ENCODE measurements at places on chromosomes 3 and 15. TPM values are rescaled to one million over a fixed set of nuclear protein-coding genes. Genes with fewer than 3 reads are reported as not detected.

ADAMTSL3 gene
- 4.1 TPM for total RNA-seq

GRCh38 chr3:4983739-4984510, 4.7 kb downstream of the BHLHE40 start:
- peaks cover 7% of the 10 kb centered on the region for H3K4me1 ChIP-seq
- no peaks in the 10 kb centered on the region for H3K27me3 ChIP-seq
- DNase-seq, result peak; percentile 40
- no peak overlapping the region for H3K4me3 ChIP-seq

GRCh38 chr3:123122525-123123315, 55.9 kb downstream of the PDIA5 start:
- no peaks in the 10 kb centered on the region for H3K27me3 ChIP-seq
- no peak overlapping the region for H3K4me3 ChIP-seq
- DNase-seq, result no peak
- no peaks in the 10 kb centered on the region for H3K36me3 ChIP-seq

DNA sequence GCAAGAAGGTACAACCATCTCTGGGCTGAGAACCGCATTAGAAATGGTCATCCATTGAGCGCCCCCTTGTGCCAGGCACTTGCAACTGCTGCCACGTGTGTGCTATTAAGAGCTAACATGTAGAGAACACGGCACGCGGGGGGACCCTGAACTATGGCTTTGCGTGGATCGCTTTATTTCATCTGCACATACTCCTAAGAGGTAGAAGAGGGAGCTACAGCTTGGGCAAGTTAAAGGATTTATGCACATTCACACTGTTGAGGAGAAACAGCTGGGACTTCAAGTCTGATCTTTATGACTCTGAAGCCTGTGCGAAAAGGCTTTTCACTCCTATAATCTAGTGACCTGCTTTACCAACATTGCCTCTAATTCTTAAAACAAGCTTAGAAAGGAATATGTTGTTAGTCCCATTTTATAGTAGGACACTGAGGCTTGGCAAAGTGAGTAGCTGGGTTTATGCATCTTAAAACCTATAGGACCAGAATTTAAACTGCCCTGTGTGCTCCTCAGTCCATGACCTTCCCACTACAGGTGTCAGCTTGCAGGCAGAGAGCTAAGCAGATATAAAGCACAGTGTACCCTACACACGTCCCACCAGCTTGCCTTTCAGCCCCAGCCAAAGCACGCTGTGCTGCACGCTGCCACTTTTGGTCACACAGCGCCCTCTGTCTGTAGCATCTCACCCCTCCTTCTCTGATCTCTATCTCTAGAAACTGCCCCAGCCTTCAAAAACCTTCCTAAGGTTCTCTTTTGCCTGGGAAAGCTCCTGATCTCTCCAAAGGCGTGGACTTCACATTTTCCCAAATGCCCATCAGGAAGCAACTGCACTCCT, 57.8 kb downstream of the STARD5 start:
- peak; percentile 71 for DNase-seq
- no peaks in the 10 kb centered on the region for H3K36me3 ChIP-seq
- no peak overlapping the region for H3K4me3 ChIP-seq

DNA sequence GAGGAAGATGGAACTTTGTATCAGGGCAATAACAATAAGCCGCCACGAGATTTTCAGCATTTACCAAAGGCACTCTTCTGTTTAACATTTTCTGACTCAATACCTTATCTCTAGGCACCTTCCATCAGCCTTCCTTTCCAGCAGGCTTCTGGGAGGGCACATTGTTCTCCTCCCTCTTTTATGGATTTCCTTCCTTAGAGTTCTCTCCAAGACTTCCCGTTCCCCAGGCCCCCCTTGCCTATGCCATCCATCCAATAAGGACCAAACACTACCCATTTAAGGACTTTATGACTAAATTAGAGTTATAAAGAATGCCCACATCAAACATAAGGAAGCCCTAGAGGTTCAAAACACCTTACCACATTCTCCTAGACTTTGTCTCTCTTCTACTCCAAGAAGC, 71.0 kb upstream of the ACP3 start:
- no peak overlapping the region for H3K27ac ChIP-seq
- H3K27me3 ChIP-seq, result no peaks in the 10 kb centered on the region
- DNase-seq, result no peak
- H3K4me1 ChIP-seq, result no peaks in the 10 kb centered on the region

GRCh38 chr15:51237816-51238215, 100.6 kb downstream of the CYP19A1 start:
- H3K27me3 ChIP-seq, result no peaks in the 10 kb centered on the region
- H3K36me3 ChIP-seq, result no peaks in the 10 kb centered on the region
- H3K4me3 ChIP-seq, result no peak overlapping the region
- no peak for DNase-seq

DNA sequence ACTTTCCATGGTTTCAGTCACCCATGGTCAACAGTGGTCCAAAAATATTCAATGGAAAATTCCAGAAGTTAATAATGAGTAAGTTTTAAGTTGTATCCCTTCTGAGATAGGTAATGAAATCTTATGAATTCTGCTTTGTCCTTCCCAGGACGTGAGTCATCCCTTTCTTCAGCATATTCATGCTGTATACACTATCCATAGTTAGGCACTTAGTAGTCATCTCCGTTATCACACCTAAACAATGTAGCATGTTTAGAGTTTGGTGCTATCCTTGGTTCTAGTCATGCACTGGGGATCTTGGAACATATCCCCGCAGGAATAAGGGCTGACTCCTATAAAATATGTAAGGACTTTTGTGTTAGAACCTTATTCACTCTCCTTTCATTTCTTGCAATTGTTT, 153.2 kb downstream of the UNC13C start:
- DNase-seq, result no peak
- H3K36me3 ChIP-seq, result no peaks in the 10 kb centered on the region
- H3K27ac ChIP-seq, result no peak overlapping the region
- H3K27me3 ChIP-seq, result no peaks in the 10 kb centered on the region
- H3K4me1 ChIP-seq, result no peaks in the 10 kb centered on the region

GRCh38 chr3:116836286-116836685, 126.7 kb downstream of the TUSC7 start:
- H3K27ac ChIP-seq, result no peak overlapping the region
- no peaks in the 10 kb centered on the region for H3K4me1 ChIP-seq
- H3K27me3 ChIP-seq, result no peaks in the 10 kb centered on the region
- no peaks in the 10 kb centered on the region for H3K36me3 ChIP-seq
- H3K4me3 ChIP-seq, result no peak overlapping the region

DNA sequence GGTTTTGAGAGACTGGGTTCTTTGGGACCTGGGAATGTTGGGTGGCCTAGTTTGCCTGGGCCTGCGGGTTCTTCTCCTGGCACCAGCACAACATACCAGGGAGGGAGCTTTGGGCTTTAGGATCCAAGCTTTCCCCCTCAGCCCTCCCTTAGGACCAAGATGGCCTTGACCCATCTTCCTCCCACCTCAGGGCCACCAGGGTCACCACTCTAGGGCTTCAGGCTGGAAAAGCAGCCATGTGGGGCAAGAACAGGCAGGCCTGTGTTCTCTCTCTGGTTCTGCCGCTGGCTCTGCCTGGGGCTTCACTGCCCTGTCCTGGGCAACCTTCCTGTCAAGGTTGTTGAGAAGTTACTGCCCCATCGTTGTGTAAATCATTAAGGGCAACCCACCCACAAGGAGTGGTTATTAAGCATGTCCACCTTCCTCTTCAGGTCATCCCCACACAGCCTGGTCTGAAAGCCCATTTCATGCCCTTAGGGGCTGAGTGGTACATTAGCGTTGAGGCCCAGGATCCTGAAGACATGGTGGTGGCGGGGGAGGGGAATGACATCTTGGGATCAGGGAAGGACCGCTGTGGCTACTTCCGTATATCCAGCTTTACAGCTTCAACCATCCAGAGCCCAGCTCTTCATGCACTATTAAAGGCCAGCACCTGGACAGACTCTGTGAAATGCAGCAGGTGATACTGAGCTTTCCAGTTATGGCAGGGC, 652 bp downstream of the DUOX1 start:
- H3K27ac ChIP-seq, result no peak overlapping the region
- DNase-seq, result no peak
- H3K27me3 ChIP-seq, result no peaks in the 10 kb centered on the region
- H3K4me1 ChIP-seq, result peaks cover 5% of the 10 kb centered on the region
- peak overlapping the region; percentile 0 for H3K4me3 ChIP-seq

WDR73 gene
- 18.8 TPM for total RNA-seq

Measured in ovary (tissue), 10 donors.